ENCODE measurements at places on chromosomes 11 and 22.

GRCh38 chr22:43818981-43819380 is 6.9 kb upstream of the EFCAB6 start:
- DNase-seq: no peak

- no peak for DNase-seq
These were observed 12.6 kb downstream of the TCIRG1 start for GRCh38 chr11:68051191-68052136.

DNA sequence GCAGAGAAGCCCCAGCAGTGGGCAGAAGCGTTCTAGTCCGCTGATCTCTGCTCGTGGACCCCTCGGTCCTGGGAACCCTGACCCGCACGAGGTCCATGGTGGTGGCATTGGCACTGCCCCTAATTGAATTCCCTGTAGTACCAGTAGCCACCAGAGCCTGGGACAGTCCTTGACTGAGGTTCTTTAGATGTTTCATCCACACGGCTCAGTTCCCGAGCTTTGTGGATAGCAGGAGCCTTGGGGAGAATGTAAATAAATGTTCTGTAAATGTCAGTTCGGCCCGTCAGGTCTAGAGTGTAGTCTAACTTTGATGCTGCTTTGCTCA is 39.4 kb upstream of the SEPTIN5 start:
- no peak for DNase-seq

GRCh38 chr11:122234257-122234656 is 118.2 kb upstream of the BLID start:
- DNase-seq: no peak

- DNase-seq: no peak
These were observed 4.7 kb downstream of the FADS2 start for GRCh38 chr11:61832754-61833153.

GRCh38 chr11:27837895-27838563 is 137.8 kb upstream of the BDNF start:
- DNase-seq: no peak

- no peak for DNase-seq
These were observed 97.2 kb upstream of the CEP126 start for GRCh38 chr11:101817581-101817980.

- DNase-seq: no peak
These were observed 32.6 kb downstream of the MYO18B start for GRCh38 chr22:25774575-25775026.

- no peak for DNase-seq
These were observed 46.5 kb downstream of the ADM start for GRCh38 chr11:10351435-10351764.

DNA sequence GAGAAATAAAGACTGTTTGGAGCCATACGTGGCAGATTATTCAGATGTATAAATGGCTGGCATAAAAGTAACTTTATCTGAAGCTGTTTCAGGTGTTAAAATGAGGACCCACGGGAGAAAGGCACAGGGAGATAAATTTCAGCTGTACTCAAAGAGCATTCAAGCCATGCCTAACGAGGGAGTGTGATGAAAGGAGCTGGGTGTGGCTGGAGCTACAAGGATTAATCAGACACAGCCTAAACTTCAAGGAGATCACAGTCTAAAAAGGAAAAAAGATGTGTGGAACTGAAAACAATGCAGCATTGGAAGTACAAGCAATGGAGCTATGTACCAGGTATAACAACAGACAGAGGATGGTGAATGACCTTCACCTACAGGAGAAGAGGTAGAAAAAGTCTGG is 120.8 kb upstream of the APOA1 start:
- no peak for DNase-seq

DNA sequence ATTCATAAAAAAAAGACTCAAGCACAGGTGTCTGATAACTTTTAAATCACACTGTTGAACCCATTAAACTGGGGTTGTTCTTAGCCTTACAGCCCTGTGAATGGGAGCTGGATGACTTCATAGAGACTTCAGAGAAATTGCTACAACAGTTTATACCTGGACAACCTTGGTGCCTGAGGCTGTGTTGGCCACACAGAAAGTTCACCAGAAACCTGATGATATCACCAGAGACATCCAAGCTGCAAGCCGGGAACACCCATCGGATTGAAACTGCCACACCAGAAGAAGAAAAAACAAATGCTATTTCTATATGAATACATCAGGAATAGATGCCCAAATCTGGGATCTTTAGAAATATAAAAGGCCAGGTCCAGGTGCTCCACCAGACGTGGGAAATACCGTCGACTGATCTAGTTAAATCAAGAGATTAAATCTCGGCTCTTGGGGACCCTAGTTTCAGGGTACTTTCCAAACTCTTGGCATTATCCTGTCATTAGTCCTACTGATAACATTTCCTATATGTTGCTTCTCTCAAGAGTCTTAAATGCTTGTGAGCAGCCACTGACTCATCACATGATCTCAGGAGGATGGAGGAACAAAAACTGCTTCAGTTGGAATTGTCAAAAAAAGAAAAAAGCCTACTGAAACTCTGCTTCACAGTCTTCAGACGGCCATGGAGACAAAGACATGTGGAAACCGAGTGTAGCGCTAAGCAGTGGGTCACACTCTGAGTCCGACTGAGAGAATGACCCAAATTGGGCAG is 28.6 kb upstream of the APOL5 start:
- DNase-seq: no peak

DNA sequence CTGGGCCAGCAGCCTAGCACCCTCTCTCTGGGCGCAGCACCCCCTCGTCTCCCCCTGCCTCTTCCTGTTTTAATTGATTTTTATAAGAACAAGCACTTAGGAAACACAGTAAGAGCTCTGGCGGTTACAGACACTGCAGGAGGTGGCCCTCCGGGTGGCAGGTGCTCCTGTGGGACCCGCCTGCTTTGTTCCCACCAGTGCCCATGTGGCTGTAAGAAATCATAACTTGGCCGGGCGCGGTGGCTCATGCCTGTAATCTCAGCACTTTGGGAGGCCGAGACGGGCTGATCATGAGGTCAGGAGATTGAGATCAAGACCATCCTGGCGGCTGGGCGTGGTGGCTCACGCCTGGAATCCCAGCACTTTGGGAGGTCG is 18.4 kb downstream of the TSPAN4 start:
- no peak for DNase-seq

GRCh38 chr11:27699926-27700350 is 317 bp downstream of the BDNF start:
- no peak for DNase-seq

GRCh38 chr11:19912115-19912957 is 199.7 kb downstream of the NAV2 start:
- DNase-seq: no peak

DNA sequence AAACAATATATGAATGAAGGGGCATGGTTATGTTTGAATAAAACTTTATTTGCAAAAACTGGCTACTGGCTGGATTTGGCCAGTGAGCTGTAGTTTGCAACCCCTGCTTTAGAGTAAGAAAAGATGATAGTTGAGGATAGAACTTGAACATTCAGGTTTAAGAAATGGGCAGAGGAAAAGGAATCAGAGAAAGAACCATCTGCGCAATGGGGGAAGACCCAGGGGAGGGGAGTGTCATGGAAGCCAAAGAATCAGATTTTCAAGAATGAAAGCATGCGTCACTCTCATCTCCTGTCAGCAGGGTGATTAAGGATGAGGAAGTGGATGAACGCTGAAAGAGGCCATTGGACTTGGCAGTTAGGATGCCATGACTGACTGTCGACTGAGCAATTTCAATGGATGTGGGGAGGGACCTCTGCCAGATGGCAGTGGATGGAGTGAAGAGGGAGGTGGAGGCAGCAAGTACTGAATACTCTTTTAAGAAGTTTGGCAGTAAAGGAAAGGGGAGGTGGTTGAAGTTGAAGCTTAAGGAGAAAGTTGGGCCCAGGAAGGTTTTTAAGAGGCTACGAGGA is 21.2 kb downstream of the FAT3 start:
- DNase-seq: no peak

GRCh38 chr11:10659339-10660216 is 34.0 kb downstream of the IRAG1 start:
- DNase-seq: no peak

DNA sequence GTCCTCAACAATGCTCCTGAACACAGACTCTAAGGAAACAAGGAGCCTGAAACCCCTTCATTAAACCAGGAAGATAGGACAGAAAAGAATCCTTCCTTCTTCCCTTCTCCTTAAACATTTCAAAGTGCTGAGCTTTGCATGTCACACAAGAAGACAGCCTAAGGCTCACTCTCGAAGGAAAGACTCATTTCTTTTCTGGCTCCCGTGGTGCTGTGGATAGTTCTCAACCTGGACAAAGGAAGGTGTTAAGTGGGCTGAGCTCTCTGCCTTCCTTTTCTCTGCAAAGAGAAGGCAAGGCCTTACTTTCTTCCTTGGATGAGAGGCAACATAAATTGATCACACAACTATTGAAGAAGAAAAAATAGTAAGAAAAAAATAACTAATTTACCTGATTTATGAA is 452.4 kb upstream of the DDI1 start:
- no peak for DNase-seq

- no peak for DNase-seq
These were observed 42.5 kb downstream of the WT1 start for GRCh38 chr11:32392840-32393239.

DNA sequence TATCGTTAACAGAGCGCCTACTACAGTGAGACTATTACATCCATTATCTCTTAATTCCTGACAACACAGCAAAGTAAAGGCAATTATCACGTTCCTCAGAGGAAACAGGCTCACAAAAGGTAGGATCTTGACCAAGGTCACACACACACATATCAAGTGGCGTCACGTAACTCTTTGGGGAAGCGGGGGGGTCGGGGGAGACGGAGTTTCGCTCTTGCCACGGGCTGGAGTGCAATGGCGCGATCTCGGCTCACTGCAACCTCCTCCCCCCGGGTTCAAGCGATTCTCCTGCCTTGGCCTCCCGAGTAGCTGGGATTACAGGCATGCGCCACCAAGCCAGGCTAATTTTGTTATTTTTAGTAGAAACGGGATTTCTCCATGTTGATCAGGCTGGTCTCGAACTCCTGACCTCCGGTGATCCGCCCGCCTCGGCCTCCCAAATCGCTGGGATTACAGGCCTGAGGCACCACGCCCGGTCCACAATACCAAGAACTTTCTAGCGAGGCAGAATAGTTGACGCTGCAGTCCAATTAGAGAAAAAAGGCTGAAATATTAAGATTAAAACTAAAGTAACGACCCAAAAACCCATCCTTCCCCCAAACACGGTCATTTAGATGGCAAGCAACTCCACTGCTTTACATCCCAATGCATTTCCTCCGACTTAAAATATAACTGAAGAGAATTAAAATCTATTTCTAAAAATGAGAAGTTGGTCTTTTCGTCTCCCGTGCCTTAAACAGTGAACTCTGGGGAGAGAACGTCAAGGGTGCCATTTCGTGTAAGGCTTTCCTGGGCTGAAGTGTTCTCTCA is 1.2 kb downstream of the DDX17 start:
- peak; percentile 7 for DNase-seq

DNA sequence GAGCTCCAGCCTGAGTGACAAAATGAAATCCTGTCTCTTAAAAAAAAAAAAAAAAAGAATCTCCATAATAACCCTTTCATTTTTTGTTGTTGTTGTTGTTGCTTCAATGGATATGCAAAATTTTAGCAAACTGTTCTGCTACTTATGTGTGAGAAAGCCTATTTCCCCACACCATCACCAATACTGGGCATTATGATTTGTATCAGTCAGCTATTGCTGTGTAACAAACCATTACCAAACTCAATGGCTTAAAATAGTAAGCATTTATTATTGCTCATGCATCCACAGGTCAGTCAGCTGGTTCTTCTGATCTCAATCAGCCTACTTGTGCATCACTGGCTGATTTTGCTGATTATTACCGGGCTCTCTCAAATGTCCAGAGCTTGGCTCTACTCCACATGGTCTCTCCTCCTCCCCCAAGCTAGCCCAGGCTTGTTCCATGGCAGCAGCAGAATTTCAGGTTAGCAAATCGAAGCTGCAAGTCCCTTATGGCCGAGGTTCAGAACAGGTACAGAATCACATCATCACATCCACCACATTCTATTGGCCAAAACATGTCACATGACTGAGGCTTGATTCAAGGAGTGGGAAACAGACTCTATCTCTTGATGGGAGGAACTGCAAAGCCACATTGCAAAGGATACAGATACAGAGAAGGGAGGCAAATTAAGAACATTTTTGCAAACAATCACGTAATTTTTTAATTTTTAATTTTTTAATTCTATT is 135.1 kb downstream of the MN1 start:
- no peak for DNase-seq

DNA sequence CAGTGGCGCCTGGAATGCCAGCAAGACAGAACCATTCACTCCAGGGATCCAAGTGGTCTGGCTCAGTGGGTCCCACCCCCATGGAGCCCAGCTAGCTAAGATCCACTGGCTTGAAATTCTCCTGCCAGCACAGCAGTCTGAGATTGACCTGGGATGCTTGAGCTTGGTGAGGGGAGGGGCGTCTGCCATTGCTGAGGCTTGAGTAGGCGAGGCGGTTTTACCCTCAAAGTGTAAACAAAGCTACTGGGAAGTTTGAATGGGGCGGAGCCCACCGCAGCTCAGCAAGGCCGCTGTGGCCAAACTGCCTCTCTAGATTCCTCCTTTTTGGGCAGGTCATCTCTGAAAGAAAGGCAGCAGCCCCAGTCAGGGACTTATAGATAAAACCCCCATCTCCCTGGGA is 125.7 kb upstream of the DDI1 start:
- no peak for DNase-seq

- no peak for DNase-seq
These were observed 62.8 kb downstream of the BCR start for GRCh38 chr22:23243006-23243573.

- no peak for DNase-seq
These were observed 13.6 kb downstream of the MUC2 start for GRCh38 chr11:1087961-1088926.

DNA sequence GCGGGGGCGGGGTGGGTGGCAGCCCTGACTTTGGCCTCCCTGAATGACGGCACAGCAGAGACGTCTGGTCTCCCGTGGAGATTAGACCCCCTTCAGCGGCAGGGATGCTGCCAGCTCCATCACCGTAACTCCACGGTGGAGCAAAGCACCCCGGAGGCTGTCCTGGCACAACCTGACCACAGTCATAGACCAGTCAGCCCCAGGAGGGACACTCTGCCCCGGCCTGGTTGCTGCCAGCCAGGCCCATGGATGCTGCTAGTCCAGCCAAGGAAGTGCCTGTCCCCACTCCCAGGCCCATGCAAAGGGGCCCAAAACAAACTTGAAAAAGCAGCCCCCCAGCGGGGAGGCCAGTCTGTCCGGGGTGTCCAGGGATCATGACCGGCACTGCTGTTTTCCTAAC is 11.5 kb upstream of the ANO1 start:
- DNase-seq: no peak

All from activated naive CD4-positive, alpha-beta T cell (primary cell).